ENCODE measurements at places on chromosomes 11 and 22.

DNA sequence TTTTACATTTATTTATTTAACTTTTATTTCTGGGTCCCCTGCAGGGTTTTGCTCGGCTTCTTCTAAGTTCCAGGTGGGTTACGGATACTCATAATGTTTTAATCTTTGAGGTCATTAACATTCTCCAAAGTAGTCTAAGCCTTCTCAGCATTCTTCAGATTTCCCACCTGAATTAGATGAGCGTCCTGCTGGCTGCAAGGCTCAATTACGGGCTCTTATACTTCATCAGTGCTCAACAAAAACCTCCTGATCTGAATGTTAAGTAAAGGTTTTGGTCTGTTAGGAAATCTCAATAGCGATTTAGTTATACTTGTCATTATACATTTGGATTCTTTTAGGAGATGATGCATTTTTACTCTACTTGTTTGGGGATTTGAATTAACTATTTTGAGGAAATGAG lies 27.3 kb upstream of the NFRKB start:
- no peak for DNase-seq

DNA sequence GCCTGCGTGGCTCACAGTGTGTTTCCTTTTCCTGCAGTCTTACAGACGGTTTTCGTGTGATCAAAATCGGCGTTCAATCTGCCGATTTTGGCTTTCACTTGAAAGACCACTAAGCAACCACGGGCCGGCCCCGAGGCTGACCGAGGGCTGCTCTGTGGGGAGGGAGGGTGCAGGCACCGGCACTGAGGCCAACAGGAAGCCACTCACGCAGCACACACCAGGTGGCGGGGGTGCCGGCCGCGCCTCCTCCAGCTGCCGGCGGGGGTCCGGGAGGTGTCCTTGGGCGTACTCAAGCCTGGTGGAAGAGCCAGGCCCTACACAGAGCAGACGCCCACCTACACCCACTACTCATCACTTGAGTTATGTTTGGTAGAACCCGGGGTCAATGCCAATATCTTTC lies 14.3 kb downstream of the TOLLIP start:
- no peak for DNase-seq

- DNase-seq = no peak
Measured at GRCh38 chr22:37922191-37922590, 16.1 kb downstream of the MICALL1 start.

- DNase-seq = no peak
Measured at GRCh38 chr11:58845386-58845785, 882 bp upstream of the GLYATL2 start.

GRCh38 chr11:111063726-111064517 lies 181.6 kb upstream of the POU2AF2 start:
- no peak for DNase-seq

GRCh38 chr22:39773503-39773902 lies 120.1 kb downstream of the ENTHD1 start:
- no peak for DNase-seq

- peak; percentile 8 for DNase-seq
Measured at GRCh38 chr22:46934746-46935491, 172.5 kb downstream of the TBC1D22A start.

DNA sequence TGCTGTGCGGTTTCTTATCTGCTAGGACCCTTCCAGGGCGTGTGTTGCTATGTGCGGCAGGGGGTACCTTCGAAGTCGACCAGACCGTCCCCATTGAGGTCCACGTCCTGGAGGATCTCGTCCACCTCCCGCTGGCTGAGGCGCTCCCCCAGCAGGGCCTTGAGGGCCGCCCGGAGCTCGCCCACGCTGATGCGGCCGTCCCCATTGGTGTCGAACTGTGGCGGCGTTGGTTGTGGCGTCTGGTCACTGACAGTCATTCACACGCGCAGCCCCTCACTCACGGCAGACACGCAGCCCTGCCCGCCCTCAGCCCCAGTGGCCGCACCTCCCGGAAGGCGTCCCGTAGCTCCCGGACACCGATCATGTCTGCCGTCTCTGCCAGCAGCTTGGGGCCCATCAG lies 3.5 kb downstream of the CABP2 start:
- DNase-seq = no peak

DNA sequence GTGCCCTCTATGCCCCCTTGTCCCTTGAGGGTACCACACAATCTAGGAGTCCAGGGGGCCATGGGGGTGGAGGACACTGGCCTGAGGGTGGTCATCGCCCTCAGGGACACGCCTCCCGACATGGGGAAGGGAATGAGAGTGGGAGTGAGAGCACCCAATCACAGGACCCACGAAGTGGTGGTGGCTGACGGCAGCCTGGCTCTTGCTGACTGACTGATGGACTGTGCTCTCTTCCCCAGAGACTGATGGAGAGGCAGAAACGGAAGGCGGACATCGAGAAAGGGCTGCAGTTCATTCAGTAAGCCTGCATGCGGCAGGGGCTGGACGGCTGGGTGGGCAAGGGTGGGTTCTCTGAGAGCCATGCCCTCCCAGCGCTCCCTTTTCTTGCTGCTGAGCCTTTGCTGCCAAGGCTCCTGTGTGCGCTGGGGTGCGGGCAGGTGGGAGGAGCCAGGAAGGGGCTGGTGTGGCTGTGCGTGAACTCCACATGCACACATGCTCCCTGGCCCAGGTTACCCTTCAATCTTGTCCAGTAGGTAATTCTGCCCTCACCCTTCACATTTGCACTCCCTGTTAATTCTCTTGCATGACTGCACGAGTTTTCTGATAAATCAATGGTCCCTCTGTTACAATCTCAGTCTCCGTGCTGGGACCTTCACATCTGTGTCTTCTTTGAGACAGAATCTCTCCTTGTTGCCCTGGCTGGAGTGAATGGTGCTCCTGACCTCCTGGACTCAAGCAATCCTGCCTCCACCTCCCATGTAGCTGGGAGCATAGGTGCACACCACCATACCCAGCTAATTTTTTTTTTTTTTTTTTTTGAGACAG lies 19.3 kb downstream of the ZC3H7B start:
- DNase-seq = no peak

DNA sequence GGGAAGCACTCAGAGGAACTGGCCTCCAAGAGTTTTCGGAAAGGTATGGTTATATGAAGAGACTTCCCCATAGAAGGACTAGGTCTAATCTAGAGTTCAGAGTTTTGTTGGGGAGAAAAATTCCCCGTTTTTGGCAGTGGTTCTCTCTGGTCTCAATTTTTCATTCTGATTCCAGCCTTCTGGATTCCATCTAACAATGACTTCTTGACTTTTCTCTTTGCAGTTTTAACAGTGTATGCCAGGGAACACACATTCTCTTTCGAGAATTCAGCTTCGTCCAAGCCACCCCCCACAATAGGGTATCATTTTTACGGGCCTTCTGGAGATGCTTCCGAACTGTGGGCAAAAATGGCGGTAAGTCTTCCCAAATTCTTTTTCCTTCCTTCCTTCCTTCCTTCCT lies 115.6 kb downstream of the CSTPP1 start:
- DNase-seq = no peak

- DNase-seq = no peak
Measured at GRCh38 chr22:37334859-37335805, 52.8 kb downstream of the CYTH4 start.

GRCh38 chr22:20810645-20811044 lies 36.7 kb downstream of the SERPIND1 start:
- DNase-seq = peak; percentile 34

GRCh38 chr11:58286249-58286648 lies 18.2 kb upstream of the OR10W1 start:
- no peak for DNase-seq

- no peak for DNase-seq
Measured at GRCh38 chr11:12629601-12630313, 44.5 kb upstream of the TEAD1 start.

- DNase-seq = no peak
Measured at GRCh38 chr22:23267226-23268043, 87.1 kb downstream of the BCR start.

GRCh38 chr11:6006395-6006794 lies 351 bp downstream of the OR56A4 start:
- no peak for DNase-seq

DNA sequence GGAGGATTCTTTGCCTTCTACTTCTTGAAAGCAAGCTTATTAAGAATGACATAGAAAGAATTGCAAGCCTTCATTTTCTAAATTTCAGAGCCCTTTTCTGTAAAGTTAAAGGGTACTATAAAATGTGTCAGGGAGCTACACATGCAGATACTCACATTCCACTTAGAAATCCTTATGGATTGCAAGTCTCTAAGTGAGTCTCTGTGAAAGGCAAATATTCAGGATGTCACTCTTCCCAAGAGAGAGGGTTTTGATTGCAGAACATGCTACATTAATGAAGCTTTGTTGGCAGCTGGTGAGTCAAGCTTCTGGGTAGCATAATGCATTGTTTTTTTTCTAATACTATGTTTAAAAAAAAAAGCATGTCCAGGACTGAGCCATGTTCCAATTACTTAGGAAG lies 369.2 kb downstream of the DCDC1 start:
- no peak for DNase-seq

DNA sequence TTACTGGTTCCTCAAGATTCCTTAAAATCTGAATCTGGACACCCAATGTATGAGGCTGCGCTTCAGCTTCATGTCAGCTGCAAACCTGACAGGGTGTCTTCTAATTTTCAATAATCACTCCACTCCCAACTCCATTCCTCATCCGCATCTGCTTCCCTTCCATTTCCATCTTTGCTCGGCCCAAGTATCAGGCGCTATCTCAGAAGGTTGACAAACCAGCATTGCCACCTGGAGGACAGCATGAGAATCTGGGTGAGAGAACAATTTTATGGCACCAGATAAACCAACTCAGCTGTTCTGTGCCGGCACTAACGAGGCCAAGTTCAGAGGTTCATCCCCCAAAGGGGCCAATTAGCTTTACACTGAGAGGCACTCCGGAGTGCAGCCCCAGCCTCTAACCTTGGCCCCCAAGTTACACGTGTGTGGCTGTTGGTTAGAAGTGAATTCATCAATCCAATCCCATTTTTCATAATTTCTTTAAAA lies 79.1 kb upstream of the LMO2 start:
- DNase-seq = peak; percentile 1

DNA sequence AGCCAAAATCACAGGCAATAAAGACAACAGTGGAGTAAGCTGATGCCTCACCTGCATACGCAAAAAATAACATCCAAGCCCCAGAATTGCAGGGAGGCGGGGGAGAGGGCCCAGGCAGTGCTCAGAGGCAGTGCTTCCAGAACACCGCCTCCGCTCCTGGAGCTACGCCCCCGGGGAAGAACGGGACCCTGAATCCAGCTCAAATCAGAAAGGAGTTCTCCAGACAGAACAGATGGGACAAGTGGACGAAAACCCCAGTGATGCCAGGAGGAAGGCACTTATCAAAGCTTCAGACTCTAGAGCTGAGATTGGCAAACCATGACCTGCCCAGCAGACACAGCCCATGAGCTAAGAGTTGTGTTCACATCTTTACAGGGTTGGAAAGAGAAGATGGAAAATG lies 683.9 kb downstream of the TBC1D22A start:
- DNase-seq = no peak

DNA sequence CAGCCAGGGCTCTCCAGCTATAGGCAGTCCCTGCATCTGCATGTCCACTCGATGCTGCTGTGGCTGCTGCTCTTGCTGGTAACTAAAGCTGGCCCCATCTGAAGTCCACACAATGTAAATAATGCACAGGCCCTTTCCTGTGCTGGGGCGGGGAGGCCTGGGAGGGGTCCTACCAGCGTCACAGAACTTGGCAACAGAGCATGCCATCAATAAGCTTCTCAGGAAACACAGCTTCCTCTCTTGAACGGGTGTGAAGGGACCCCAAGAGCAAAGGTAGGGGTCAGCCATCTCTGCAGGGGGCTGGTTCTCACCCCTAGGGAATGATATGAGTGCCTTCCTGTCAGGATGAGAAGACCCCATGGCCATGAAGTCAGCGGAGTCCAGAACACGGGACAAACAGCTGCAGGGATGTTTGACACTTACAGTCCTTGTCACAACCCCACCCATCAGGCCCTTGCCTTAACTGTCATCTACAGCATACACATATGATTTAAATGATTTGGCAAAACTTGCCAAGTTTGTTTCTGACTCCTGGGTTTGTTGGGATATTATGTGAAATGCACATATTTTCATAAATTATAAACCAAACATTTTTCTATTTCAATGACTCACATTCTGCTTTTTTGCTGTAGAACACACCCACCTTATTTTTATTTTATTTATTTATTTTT lies 39.1 kb upstream of the LYVE1 start:
- DNase-seq = no peak

GRCh38 chr22:19497245-19497644 lies 17.5 kb downstream of the CDC45 start:
- no peak for DNase-seq

DNA sequence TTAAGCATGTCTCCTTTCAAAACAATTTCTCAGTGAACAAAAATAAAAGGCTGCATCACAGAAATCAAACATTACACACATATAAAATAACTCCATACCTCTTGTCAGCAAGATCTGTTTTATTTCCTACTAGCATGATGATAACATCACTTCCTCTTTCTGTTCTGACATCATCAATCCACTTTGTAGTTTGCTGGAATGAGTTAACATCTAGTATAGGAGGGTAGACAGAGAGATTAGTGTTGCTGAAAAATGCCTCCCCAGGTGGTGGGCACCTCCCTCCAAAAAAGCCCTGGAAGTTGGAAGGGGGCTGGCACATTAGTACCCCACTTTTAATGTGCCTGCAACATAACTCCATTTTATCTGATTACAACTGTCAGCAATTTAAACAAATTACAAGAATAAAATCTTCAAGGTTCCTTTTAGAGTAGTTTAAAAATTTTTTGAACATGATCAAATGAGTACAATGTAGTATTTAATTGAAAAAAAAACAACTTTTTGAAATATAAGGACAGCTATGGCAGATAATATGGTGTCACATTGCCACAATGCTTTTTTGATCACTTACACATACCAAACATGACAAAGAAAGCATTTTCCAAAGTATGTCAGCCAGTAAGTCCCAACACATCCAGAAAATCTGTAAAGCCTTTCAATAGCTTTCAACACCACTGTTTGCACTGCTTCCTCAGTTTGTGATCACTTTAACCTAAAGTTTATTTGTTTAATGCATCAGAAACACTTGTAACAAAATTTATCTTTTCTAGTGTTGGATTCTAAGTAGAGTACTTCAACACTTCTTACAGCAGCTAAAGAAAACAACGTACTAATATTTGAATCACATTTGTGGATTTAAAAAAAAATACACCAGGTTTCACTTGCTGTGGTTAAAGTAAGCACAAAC lies 44.5 kb downstream of the RAB6A start:
- DNase-seq = no peak

- DNase-seq = peak; percentile 22
Measured at GRCh38 chr11:36452236-36452940, 57.7 kb downstream of the TRAF6 start.

- no peak for DNase-seq
Measured at GRCh38 chr11:69111624-69112542, 43.9 kb upstream of the SMIM38 start.

All from stimulated activated CD8-positive, alpha-beta memory T cell treated with anti-CD3 and anti-CD28 coated beads, Interleukin-7, amount 100 ng/mL, for 48 hours (primary cell).